Fibroblast of villous mesenchyme (primary cell): ENCODE measurements at places on chromosomes 16 and 17. TPM values are rescaled to one million over a fixed set of nuclear protein-coding genes. Genes with fewer than 3 reads are reported as not detected.

PHKB gene
- 79.9 and 104 TPM in 2 replicates for total RNA-seq

SOX9 gene
- 1.3 and 1.7 TPM in 2 replicates for total RNA-seq

ARMC7 gene
- 2.6 and 3.0 TPM in 2 replicates for total RNA-seq

TEKT1 gene
- total RNA-seq = not detected in 2 replicates

CCL16 gene
- not detected in 2 replicates for total RNA-seq

PER1 gene
- total RNA-seq = 5.5 and 12.5 TPM in 2 replicates

ZG16B gene
- 0.64 and 0.86 TPM in 2 replicates for total RNA-seq

CFAP119 gene
- 1.3 and 3.2 TPM in 2 replicates for total RNA-seq

CA4 gene
- total RNA-seq = not detected in 2 replicates
